ENCODE measurements at places on chromosomes 16 and 17.

- no peak for DNase-seq
Measured at GRCh38 chr17:76551685-76552084, 11.8 kb downstream of the PRCD start.

DNA sequence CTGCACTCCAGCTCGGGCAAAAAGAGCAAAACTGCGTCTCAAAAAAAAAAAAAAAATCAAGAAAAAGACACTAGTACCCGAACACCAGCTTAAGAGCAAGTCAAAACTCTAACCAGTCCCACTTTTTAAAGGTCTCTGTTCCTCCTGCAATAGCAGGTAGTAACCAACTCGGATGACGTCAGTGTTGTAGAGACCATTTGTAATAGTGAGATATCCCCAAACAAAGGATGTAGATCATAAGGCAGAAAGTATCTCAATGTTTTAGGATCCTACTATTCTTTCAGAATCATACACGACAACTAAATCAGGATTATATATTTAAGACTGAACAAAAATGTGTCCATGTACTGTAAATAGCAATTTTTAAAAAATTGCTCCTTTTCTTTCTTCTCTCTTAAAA is 2.4 kb downstream of the JPT1 start:
- DNase-seq = no peak

- DNase-seq = no peak
Measured at GRCh38 chr17:17204041-17204591, 2.0 kb downstream of the PLD6 start.

DNA sequence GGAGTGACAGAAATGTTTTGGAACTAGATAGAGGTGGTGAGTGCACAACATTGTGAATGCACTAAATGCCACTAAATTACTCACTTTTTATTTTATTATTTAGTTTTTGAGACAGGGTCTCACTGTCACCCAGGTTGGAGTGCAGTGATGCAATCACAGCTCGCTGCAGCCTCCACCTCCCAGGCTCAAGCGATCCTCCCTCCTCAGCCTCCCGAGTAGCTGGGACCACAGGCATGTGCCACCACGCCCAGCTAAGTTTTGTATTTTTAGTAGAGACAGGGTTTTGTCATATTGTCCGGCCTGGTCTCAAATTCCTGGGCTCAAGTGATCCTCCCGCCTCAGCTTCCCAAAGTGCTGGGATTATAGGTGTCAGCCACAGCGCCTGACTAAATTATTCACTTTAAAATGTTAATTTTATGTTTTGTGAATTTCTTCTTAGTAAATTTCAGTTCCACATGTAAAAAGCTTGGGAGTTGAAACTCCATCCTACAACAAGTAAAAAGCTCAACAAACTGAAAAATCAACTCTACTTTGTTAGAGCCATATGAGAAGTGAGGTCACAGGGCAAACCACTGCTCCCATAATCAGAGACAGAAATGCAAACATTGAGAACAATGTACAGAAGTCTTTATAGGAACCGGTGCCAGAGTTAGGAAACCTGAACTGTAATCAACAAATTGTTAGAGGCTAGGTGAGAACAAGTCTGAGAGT is 13.8 kb upstream of the SLC5A10 start:
- no peak for DNase-seq

GRCh38 chr17:12918142-12918541 is 99.7 kb downstream of the ELAC2 start:
- no peak for DNase-seq

DNA sequence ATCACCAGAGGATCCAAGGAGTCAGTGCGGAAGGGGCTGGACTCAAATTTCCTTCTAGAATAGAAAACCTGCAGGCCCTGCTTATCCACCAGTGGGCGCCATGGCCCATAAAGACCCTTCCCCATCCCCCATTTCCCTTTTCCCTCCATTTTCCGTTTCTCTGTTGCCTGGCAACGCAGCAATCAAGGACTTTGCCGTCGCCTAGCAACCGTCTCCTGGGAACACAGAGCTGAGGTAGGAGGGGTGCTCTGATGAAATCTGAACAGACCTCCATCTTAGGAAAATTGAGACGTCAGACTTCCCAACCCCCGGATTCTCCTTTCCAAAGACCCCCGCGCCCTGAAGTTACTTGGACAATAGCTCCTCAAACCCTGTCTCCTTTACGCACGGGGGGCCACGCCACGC is 5.7 kb downstream of the DLG4 start:
- DNase-seq = no peak

DNA sequence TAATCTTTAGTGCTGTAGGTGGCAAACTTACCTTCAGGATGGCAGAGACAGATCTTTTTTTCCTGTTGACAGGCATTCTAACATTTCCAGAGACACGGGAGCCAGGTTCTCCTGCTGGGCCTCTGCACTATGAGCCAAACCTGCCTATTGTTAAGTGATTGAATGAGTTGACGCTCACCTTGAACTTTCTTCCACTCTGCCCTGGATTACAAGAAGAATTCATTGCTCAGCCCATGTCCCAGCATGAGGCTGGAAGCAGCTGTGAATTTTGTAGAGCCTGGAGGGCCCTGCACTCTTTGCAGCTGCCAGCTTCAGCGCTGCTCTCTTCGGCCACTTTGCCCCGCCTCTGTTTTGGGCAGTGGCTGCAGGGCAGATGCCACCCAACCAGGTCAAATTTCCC is 9.4 kb upstream of the SLC7A5 start:
- DNase-seq = no peak

GRCh38 chr17:13002761-13003453 is 14.9 kb downstream of the ELAC2 start:
- DNase-seq = peak; percentile 77

DNA sequence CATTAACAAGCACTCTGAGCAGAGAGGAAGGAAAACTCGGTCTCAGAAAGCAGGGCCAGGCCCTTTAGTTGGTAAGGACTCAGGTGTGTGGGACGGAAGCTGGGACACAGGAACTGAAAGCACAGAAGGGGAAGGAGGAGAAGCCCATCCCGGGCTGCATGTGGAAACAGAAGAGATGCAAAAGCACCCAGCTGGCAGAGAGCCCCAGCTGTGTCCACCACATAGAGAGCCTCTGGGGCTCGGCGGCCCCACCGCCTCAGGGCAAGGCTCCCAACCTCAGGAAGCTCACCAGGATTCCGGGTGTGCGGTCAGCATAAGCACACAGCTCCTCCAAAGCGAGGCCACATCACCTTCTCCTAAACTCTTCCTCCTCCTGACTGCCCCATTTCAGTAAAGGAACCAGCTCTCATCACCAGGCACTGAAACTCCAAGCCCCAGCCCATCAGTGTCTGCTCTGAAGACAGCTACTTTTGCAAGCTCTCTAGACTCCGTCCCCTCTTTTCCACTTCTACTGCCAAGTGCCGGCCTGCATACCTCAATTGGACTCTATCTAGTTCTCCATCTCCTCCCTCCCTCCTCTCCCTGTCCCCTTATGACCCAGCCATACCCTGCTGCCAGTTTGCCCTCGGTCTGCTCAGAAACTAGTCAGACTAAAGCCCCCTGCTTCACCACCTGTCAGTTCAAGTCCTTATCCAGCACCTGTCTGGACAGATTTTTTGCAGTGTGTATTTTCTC is 6.0 kb downstream of the ST3GAL2 start:
- DNase-seq = no peak

GRCh38 chr17:78759203-78759968 is 22.7 kb downstream of the CYTH1 start:
- DNase-seq = peak; percentile 77

DNA sequence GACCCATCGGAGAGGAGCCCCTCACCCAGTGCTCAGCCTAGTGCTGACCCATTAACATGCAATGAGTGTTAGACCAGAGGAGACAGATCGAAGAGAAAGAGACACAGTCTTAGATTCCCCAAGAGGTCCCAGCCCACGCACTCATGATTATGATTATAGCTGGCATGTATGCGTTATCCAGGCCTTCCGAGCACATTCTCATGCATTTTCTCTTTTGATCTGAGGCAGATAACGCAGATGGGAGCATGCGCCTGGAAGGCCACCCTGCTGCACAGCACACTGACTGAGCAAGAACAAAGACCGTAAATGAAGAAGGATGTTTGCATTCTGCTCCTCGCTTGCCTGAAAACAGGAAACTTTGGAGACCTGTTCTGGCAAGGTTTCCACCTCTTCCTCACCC is 232.7 kb downstream of the SOX9 start:
- DNase-seq = no peak

- no peak for DNase-seq
Measured at GRCh38 chr16:66457888-66458287, 30.8 kb downstream of the BEAN1 start.

DNA sequence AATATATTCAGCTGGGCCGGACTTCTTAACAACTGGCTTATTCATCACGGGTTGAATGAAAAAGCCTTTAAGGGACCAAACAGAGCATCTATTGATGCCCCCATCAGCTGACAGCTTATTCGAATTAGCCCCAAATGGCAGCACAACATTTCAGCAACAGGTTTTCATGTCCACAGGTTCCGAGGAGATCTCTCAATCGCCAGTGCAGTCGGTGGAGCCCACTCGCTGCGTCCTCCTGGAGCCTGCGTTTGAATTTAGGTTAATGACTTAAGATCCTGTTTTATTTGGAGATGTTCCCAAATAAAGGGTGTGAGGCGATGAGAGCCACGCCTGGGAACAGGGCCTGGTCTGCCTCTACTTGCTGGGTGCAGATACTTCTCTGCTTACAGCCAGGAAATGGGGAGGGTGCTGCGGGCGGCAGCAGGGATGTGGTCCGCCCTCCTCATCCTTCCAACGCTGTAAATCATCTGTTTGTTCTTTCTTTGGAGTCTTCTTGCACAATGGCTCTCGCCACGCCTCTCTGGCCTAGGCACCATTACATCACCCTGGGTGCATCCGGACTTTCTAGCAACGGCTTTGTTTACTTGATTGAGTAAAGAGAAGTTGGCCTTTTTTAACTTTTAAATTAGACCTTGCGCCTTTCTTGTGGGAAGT is 22.6 kb downstream of the NDE1 start:
- DNase-seq = peak; percentile 67

GRCh38 chr16:29304251-29304650 is 102.3 kb downstream of the NPIPB11 start:
- DNase-seq = no peak

GRCh38 chr17:32529604-32530003 is 42.8 kb downstream of the CDK5R1 start:
- DNase-seq = no peak

- DNase-seq = no peak
Measured at GRCh38 chr17:37024181-37024637, 75.5 kb downstream of the AATF start.

DNA sequence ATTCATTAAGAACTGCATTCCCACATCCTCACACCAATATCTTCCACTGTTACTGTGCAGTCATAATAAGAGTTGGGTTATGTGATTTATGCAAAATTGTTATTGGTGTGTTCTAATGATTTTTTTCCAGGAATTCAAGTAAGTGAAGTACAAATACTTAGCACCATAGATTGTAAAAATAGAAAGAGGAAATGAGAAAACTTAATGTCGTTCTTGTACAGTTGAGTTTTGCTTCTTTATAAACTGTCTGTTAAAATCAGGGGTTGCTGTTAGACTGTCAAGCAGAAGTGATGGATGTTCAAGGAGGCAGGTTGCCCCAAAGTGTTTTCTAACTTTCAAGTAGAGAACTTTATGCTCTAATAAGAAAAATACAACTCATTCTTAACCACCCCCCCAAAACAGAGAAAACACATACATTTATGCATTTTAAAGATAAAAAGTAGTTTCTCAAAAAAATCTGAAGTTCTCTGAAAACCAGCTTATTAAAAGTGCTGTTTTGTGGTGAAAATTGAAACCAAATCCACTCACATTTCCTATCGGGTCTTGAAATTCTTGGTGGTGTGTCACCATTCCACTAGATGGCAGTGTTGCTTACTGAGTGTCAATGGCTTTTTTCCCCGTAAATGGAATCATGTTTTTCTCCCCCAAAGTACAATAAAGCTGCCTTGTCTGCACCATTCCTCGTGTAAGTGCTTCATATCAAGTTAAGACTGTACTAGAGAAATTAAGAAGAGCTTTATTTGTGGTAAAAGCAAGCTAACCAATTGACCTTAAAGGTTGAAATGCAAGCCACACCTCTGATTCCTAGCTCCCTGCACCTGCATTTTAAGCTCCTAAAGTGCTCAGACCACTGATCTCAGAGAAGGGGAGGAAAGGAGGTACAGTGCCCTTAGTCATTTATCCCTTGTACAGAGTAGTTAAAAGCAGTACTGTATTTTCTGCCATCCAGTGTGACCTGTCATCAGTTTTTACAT is 4.7 kb upstream of the IGSF6 start:
- DNase-seq = peak; percentile 38

DNA sequence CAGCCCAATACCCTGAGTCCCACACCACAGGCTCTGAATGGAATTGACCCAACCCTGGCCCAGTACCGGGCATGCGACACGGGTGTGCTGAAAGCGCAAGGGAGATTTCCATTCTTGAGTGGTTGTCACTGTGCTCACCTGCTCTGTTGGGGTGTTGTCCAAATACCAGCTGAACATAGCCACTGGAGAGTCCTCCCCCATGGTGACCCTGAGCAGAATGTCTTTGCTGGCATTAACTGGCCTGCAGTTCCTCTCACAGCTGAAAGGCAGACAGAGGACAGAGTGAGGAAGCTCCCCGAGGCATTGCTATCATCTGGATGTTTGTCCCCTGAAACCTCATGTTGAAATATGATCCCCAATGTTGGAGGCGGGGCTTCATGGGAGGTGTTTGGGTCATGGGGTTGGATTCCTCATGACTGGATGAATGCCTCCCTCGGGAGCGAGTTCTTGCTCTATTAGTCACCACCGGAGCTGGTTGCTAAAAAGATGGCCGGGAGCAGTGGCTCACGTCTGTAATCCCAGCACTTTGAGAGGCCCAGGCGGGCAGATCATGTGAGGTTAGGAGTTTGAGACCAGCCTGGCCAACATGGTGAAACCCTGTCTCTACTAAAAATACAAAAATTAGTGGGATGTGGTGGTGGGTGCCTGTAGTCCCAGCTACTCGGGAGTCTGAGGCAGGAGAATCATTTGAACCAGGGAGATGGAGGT is 57.3 kb upstream of the BCO1 start:
- DNase-seq = no peak

- peak; percentile 89 for DNase-seq
Measured at GRCh38 chr17:18217412-18218015, 7.9 kb upstream of the LLGL1 start.

DNA sequence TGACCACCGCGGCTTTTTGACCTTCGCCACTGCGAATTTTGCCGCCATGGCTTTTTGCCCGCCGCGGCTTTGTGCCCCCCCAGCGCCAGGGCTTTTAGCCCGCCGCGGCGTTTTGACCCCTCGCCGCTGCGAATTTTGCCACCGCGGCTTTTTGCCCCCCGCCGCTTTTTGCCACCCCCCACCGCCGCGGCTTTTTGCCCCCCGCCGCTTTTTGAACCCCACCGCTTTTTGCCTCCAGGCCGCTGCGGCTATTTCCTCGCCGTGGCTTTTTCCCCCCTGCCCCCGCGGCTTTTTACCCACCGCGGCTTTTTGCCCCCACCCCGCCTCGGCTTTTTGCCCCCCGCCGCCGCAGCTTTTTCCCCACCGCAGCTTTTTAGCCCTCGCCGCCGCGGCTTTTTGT is 134.8 kb upstream of the TP53TG3C start:
- DNase-seq = no peak

GRCh38 chr17:55200904-55201303 is 63.9 kb upstream of the HLF start:
- DNase-seq = no peak

- DNase-seq = no peak
Measured at GRCh38 chr17:64177311-64178010, 47.5 kb upstream of the ERN1 start.

GRCh38 chr16:73231944-73232554 is 184.1 kb upstream of the ZFHX3 start:
- DNase-seq = no peak
